ENCODE measurements at places on chromosomes 7 and 10.

DNA sequence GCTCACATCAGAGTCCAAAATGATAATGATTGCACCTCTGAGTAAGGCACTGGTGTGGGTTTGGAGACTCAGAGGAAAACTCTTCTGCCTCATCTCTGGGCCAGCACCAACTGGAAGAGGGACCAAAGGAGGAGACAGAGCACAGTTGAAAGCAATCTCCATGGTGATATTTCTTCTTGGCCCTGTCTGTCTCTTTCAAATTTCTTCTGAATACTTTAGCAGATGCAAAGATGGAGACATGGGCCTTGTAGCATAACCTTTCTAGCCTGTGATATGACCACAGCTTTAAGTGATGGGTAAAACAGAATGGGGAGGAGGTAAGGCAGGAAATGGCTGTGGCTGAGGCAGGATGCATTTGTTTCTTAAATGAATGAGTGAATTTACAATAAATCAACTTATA, 12.2 kb upstream of the GIMAP7 start:
- no peak for DNase-seq

DNA sequence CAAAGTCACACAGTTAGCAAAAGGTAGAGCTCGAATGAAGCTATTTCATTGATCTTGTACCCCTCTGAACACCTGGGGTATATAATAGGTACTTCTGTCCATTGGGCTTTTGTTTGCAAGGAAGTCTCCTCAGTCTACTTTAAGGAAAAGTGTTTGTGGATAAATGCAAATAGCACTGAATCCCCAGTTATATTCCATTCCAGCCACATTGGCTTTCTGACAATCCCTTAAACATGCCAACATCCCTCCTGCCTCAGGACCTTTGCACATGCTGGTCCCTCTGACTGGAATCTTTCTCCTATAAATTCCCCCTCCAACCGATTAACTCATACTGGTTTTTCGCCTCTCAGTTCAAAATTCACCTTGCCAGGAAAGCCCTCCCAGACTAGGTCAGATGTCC, 17.1 kb downstream of the DUSP5 start:
- no peak for DNase-seq

- no peak for DNase-seq
These were observed 123.3 kb upstream of the LAMB4 start for GRCh38 chr7:108253275-108254044.

GRCh38 chr7:44881610-44882009, 3.7 kb downstream of the PURB start:
- DNase-seq, result no peak

- no peak for DNase-seq
These were observed 51.5 kb downstream of the DOCK4 start for GRCh38 chr7:112154690-112155089.

DNA sequence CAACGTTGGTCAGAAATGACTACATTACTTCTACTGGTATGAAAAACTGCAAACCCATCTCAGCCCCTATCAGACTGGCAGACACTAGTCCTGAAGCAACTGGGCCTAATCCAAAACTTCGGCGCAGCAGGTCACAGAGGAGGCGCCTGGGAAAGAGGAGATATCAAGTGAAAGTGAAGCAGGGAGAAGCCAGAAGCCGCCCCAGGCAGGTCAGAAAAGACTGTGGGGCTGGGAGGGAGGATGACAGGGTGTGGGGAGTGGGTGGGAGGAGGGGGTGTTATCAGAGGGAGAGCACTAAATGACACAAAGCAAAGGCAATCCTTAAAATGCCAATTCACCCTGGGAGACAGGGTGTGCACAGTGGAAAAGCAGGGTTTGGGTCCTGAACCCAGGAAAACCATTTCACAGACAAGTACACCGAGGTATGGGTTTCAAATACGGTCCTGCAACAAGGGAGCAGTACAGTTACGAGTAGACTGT, 731 bp downstream of the CHCHD3 start:
- no peak for DNase-seq

- DNase-seq, result no peak
These were observed 922.9 kb downstream of the LRMDA start for GRCh38 chr10:76354212-76354738.

GRCh38 chr7:32062150-32062549, 8.1 kb downstream of the PDE1C start:
- no peak for DNase-seq

DNA sequence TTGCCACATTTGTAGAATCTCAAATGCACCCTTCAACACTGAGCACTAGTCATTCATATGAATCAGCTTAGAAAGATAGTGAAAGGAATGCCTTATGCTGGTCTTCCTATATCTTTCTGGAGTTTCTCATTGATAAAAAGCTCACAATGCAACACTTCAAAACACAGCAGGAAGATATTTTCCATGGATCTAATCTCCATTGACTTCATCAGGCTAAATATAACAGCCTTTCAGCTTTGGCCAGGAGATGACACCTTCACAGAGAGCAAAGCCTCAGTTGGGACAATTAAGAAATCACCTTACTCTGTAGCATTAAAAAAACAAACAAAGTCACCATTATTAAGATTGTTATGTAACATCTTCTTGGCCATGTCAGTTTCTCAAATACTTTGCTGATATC, 6.7 kb downstream of the NRP1 start:
- DNase-seq, result no peak

- DNase-seq, result no peak
These were observed 2.3 kb downstream of the INPP5A start for GRCh38 chr10:132539894-132540293.

DNA sequence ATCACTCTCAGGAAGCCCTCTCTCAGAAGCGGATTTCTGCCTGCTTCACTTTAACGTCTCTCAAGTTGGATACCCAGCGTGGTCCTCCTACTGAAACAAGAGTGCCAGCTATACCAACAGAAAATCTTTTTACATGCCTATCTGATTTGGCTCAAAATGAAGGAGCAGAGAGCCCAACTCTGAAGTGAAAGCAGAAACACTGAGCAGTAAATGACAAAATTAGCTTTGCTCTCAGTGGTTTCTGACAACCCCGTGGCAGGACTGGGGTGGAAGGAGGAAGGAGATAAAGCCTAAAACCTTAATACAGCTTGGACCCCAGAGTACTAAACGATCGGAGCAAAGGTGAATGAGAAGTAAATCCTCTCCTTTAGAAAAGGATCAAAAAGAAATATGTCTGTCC, 25.1 kb upstream of the GPR37 start:
- no peak for DNase-seq

DNA sequence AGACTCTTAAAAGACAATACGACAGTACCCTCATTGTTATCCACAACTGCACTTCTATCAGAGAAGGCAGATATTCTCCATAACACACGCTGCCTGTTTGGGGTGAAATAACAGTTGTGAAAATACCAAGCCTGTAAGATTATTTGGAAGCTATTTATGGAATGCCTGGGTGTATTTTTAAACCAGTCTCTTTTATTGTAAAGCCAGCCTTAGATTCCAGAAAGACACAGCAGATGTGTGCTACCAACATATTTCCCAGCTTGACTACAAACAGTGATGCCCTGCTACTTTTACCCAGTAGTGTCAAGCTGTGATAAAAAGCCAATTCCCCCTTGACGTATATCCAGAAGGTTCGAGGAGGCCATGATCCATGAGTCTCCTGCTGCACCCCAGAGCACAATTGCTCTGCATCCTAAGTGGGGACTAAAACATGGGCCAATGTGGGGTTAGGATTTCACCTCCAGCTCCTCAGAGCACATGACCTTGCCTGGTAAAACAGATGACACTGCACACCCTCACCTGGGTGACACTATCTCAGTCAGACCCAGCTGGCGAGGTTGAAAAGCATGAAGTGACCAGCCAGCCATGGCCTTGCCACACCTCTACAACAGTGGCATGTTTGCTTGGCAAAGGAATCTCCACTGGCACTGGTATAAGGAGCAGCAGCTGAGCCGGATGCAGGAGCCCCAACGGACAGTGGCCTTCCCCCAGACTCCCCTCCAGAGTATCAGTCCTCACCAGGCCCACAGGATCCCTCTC, 62.2 kb downstream of the GFRA1 start:
- DNase-seq, result no peak

DNA sequence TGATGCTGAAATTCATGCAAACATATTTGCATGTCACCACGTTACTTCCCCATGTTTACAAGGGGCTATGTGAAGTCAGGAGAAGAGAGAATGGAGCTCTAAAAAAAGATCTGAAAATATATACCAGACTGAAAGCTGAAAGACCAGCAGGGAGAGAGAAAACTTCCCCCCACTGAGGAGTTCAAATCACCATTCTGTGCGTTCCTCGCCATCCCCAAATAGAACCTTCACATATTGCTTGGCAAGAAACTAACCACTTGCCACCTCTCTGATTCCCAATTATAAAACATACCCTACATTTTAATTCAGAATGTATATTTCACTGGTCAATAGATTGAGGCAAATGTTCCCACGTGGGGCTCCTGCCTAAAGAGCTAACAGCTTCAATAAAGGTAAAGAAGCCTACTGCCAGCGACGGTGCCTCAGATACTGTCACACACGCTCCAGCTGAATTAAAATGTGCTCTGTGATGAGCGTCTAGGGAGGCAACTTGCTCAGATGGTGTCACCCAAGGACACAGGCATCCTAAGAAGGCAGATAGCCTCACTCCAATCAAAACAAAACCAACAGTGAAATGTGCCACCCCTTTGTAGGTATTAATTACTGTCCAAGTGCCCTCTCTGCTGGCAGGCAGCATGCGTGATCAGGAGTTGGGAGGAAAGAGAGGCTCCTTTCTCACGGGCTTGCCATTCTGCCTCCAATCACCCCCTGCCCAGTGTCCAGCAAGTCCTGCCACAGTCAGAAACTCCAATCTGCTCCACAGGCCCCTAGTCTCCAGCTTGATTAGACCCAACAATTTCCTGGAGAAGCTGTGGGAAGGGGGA, 298.2 kb downstream of the GRID1 start:
- no peak for DNase-seq

DNA sequence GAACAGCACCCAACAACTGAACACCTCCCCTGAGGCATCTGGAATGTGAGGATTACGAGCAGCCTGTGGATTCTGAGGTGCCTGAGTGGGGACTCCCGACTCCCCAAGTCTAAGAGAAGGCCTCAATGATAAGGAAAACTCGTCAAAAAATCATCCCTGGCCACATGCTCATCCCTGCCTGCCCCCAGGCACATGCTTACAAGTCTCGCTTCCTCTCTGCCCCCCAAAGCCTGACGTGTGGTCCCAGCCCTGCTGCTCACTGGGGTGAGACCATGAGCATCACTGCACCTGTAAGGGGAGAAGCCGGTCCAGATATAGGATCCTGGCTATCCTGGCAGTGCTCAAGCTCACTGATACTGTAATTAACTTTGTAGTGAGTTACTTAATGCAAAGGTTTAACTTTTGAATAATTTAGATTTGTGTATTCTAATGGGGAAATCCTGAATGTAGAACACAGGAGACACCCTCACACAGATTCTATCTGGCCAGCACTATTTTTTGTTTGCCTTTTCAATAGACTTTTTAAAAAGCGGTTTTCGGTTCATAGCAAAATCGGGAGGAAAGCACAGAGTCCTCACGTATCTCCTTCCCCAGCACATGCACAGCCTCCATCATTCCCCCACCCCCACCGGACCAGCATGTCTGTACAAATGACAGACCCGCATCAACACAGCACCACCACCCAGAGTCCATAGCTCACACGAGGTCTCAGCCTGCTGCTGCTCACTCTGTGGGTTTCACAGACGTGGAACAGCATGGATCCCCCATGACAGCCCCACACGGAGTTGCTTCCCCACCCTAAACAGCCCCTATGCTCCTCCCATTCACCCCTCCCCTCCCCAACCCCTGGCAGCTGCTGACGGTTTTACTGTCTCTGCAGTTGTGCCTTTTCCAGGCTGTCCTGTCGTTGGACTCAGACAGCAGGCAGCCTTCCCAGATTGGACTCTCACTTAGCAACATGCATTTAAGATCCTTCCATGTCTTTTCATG, 167.9 kb downstream of the DIP2C start:
- DNase-seq, result no peak

GRCh38 chr10:43691485-43691884, 42.8 kb upstream of the ZNF32 start:
- no peak for DNase-seq

- DNase-seq, result no peak
These were observed 74.7 kb upstream of the CAMK2B start for GRCh38 chr7:44400033-44400511.

- no peak for DNase-seq
These were observed 1.9 kb downstream of the BRAF start for GRCh38 chr7:140922741-140923345.

DNA sequence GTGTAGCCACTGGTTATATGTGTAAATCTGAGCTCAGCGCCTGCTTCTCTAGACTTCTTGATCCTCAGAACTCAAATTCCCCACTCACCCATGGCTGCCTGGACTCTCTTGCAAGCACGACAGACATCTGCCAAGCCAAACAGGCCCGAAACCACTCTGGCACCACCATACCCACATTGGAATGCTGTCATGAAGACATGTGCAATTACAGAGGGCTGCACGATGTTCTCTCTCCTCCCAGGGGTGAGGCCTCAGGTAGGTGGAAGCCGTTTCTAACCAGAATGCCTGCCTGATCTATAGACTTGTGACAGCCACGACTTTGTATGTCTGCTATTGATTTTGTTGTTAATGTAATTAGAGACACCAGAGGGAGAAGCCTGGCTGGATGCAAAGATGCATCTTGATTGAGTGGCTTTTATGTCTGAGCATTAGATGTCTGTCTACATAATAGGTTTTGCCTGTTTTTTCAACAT, 4.0 kb downstream of the BAMBI start:
- DNase-seq, result no peak

DNA sequence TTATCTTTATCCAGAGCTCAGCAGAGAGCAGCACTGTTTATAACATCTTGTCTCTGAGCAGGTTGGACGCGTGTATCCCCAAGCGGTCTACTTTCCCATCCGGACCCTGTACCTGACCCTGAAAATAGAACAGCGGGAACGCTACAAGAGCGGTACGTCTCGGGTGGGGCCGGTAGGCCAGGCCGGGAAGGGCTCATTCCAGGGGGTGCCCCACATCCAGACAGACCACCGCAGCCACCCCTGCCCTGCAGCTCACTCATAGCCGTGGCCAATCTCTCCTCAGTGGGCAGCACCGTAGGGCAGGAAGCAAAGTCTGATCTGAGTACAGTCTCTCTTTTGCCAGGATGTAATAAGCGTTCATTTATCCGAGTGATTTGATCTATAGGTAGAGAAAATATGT, 113.7 kb downstream of the TRRAP start:
- no peak for DNase-seq
